ENCODE measurements at places on chromosomes 12 and 14. TPM values are rescaled to one million over a fixed set of nuclear protein-coding genes. Genes with fewer than 3 reads are reported as not detected.

DNA sequence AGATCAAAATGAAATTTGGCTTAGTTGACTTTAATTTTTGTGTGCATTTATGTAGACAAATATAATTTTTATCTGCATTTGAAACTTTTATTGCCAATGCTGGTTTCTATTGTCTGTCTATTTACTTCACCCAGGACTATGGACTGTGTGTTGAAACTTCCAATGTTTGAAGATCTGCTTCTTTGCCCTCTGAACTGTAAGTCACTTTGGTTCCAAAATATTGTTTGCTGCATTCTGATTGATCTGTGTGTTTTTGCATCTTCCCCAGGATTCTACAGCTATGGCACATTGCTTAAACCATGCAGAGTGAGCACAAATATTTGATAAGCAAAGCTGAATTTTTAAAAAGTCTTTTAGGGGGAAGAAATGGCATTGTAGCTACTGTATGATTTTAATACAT lies 131.0 kb upstream of the SOX5 start:
- no peak for DNase-seq

GRCh38 chr12:44389038-44389437 lies 487.1 kb downstream of the NELL2 start:
- no peak for DNase-seq

GRCh38 chr14:52000019-52000582 lies 10.8 kb downstream of the RTRAF start:
- DNase-seq: peak; percentile 35

GRCh38 chr14:103548463-103549351 lies 13.8 kb downstream of the BAG5 start:
- DNase-seq: no peak

DNA sequence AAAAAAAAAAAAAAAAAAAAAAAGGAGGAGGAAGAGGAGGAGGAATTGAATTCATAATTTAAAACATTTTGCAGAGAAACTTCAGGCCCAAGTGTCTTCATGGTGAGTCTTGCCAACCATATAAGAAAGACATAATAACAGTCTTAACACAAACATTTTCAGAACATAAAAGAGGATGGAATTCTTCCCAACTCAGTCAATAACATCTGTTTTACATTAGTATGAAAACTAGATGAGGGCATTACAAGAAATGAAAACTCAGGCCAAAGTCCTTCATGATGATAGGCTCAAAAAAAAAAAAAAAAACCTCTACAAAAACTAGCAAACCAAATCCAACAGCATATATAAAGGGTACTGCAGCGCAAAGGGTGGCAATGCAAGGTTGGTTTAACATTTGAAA lies 151.6 kb downstream of the FOXA1 start:
- peak; percentile 48 for DNase-seq

DNA sequence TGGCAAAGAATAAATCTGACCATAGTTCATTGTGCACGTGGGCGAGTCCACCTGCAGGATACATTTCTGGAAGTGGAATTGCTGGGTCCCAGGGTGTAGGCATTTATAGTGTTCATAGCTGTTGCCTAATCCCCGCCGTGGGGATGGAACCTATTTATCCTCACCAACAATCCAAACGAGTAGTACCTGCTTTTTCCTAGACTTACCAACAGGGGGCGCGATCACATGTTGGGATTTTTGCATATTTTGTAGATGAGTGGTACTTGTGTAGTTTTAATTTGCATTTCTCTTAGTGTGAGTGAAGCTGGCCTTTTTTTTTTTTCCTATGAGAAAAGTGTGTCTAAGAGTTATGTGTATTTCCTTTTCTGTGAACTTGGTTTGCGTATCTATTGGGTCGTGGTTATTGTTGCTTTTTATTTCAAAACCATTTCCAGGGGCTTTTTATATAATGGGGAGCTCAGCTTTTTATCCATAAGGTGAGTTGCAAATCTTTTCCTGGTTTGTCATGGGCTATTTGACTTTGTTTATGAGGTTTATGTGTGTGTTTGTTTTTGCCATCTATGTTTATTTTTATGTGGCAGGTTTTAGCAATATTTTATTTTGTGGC lies 67.2 kb downstream of the CCDC92 start:
- peak; percentile 87 for DNase-seq

DNA sequence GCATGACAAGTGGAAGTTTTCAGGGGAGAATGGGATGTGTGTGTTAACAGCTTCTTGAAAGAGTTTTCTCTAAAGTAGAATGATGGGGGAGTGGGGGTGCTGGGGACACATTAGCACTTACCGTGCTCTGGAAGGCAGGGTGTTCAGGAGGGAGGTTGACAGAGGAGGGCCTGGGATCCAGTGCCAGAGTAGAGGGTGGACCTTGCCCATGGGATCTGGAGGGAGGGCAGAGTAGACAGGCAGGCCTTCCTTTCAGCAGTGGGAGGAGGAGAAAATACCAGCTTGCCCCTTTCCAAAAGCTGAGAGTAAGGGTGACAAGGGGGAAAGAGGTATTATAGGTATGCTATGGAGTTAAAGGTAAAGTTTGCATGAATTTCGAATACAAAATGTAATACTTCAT lies 40.1 kb downstream of the TRAF3 start:
- DNase-seq: no peak

GRCh38 chr12:68368327-68368726 lies 36.2 kb upstream of the MDM1 start:
- DNase-seq: peak; percentile 58

DNA sequence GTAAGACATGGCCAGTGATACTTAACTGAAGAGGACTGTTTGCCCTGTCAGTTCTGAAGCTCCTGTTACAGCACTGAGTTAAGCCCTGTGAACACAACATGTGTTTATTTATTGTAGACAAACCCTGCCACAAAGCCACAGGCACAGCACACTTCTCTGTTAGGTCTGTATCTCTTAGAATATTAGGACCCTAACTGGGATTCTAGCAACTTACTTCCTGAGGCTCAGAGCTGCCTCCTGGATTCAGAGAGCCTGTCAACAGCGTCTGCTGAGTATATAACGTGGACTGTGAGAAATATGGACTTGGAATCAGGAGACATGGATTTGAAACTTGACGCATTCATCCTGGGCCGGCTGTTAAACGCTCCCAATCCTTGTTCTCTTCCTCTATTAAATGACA lies 135.0 kb upstream of the HIF1A start:
- peak; percentile 53 for DNase-seq

DNA sequence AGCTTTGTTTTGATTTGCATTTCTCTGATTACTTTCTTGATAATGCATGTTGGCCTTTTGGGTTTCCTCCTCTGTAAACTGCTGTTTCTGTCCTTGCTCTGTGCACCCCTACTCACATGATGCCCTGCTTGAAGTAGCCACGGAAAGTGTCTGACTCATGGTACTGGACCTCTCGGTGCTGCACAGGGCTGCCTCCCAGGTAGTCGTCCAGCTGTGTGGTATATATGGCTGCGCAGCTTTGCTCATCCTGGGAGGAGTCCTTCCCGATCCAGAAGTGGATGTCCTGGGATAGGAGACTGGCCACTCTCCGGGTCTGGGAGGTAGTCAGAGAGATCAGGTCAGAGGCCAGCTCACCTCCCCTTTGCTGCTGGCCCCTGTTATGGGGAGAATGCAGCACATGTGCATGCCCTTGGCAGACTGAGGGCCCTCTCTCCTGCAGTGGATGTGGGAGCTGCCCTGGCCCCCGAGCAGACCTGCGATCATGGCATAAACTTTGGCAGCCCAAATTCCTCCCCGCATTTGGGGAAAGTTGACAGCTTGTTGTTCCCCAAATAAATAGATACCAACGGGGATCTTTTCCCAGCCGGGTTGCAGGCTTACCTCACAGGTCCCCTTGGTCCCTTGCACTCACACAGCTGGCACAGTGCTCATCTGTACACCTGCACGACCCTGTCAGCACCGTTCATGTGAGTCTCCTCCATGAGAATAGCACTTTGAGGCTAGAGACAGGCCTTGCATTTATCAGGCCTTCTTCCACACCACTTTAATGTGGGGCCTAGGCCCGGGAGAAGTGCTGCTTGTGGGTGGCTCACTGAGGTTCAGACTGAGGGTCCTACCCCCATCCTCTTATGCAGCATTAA lies 5.2 kb downstream of the AVIL start:
- DNase-seq: no peak

DNA sequence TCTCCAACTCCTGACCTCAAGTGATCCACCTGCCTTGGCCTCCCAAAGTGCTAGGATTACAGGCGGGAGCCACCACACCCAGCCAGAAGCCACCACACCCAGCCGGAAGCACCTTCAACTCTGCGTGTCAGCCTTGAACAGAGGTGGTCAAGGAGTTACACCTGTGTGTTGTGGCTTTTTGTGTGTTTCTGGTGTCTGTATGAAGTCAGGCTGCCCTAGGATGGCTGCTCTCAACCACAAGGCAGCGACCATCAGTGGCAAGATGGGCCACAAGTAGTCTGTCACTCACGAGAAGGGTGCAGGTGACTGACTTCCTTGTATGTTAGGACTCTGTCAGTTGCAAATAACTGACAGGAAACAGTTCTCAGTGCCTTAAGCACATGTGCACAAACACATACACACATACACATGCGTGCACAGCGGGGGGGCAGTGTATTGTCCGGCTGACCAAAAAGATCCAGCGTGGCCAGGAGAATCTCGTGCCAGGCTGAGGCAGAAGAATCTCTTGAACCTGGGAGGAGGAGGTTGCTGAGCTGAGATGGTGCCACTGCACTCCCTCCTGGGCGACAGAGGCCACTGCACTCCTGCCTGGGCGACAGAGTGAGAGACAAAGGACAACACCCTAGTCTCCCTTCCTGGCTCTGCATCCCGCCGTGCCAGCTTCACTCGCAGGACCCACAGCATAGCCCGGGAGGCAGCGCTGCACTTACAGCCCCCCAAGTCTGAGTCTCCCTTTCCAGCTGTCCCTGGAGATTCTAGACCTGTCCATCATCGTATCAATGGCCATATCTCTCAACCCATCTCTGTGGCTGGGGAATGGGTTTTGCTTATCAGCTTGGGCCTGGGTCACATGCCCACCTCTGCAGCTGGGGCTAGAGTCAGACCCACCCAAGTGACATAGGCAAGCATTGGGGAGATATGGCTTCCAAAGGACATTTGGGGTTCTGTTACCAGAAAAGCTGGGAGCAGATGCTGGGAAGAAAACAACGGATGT lies 13.7 kb downstream of the P2RX4 start:
- DNase-seq: no peak

DNA sequence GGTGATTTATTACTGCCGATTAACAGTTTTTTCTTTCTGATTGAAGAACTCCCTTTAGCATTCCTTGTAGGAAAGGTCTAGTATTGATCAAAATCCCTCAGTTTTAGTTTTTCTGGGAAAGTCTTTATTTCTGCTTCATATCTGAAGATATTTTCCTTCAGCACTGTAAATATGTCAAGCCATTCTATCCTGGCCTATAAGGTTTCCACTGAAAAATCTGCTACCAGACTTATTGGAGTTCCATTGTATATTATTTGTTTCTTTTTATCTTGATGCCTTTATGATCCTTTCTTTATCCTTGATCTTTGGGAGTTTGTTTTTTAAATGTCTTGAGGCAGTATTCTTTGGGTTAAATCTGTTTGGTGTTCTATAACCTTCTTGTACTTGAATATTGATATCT lies 55.0 kb upstream of the TMTC1 start:
- DNase-seq: no peak

DNA sequence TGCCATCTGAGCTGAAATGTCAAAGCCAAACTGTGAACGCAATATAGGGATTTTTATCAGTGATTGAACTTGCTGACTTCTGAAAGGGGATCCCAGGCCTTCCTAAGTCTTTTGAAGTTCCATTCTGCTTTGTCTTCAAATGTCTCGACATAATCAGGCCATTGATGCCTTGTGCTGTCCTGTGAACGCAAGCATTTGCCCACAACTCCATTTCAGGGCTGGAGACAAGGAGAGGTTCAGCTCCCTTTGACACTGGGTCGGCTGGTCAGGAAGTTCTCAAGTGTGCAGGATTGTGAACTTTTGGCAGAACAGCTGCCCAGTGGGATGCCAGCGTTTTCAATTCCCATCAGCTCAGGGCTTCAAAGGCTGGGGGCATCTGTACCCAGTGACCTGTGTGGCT lies 345.3 kb downstream of the NUAK1 start:
- DNase-seq: no peak

DNA sequence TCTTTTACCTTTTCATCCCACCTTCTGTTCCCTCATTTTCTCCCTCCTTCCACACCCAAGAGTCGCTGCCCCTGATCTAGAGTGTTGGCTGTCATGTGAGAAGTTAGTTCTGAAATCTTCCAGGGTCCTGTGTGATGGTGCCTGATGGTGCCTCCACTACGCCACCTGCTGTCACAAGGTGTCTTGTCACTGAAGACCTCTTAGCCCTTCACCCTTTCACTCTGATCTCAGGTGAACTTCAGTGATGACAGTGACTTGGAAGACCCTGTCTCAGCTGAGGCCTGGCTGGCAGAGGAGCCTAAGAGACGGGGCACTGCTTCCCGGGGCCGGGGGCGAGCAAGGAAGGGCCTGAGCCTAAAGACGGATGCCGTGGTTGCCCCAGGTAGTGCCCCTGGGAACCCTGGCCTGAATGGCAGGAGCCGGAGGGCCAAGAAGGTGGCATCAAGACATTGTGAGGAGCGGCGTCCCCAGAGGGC lies 7.6 kb upstream of the PFDN5 start:
- DNase-seq: peak; percentile 72

- DNase-seq: peak; percentile 20
These were observed 164.8 kb downstream of the SNAPC1 start for GRCh38 chr14:61927060-61927459.

- DNase-seq: no peak
These were observed 1.9 kb downstream of the RAD51AP1 start for GRCh38 chr12:4540638-4541037.

DNA sequence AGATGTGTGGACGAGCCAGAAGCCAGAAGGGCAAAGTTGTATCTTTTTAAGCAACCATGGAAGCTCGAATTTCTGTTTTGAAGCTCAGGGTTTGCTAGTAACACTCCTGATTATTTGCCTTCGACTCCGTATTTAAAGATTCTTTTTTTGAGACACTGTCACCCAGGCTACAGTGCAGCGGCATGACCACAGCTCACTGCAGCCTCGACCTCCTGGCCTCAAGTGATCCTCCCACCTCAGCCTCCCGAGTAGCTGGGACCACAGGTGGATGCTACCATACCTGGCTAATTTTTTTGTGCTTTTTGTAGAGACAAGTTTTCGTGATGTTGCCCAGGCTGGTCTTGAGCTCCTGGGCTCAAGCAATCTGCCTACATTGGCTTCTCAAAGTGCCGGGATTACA lies 18.7 kb upstream of the OASL start:
- no peak for DNase-seq

DNA sequence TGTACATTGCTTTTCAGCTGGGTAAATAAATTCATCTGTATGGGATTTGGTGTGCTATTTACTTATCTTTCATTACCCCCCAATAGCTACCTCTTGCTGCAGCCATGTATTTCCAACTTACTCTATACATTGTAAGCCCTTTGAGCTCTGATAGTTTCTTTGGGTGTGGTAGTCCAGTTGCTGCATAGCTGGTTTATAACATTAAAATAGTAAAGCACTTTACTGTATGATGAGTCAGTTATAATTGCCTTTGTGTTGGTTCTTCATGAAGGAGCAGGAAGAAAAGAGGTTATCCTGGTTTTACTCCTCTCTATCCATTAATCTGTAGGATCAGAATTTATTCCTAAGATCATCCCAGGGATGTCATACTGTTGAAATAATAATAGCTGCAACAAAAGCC lies 15.7 kb downstream of the TBC1D30 start:
- DNase-seq: no peak

GRCh38 chr12:92143258-92143657 lies 2.4 kb downstream of the BTG1 start:
- peak; percentile 16 for DNase-seq

The PAX9 gene
- total RNA-seq: not detected

The GALNT9 gene
- 0.49 TPM for total RNA-seq

The GRIP1 gene
- total RNA-seq: 0.90 TPM

The CLSTN3 gene
- total RNA-seq: 10.9 TPM

The TC2N gene
- total RNA-seq: 1.6 TPM

The TEX52 gene
- not detected for total RNA-seq

The COQ6 gene
- 11.4 TPM for total RNA-seq

The TPPP2 gene
- total RNA-seq: not detected

The C12orf50 gene
- not detected for total RNA-seq

Measured in fibroblast of the aortic adventitia (primary cell).